Panc1 (cell line): ENCODE measurements at places on chromosomes 13 and 19. TPM values are rescaled to one million over a fixed set of nuclear protein-coding genes. Genes with fewer than 3 reads are reported as not detected.

DNA sequence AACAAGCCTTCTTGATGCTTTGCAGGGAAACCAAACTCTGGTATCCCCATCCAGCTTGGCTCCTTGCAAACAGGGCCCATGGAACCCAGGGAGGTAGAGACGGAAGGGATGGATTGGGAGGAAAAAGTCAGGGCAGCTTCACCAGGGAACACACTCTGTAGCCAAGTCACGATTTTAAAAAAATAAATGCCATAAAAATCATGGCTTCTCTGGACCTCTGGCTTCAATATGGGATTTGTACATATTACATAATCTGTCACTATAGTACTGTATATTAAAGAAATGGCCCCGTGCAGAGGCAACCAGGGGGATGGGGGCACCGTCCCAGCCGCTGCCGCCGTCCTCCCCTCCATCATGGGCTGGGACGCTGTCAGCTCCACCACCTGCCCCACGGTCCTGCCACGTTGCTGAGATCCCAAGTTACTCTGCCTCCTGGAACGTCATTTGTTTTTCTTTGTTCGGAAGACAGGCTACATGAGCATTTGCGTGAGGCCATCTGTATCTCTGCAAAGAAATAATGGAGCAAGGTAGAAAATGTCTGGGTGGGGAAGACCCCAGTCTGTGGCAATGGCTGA, 313.3 kb downstream of the ZNF536 start:
- H3K27me3 ChIP-seq, result peaks cover 16% of the 10 kb centered on the region
- no peak overlapping the region for H3K27ac ChIP-seq
- H3K4me1 ChIP-seq, result peaks cover 10% of the 10 kb centered on the region
- H3K4me3 ChIP-seq, result no peak overlapping the region

DNA sequence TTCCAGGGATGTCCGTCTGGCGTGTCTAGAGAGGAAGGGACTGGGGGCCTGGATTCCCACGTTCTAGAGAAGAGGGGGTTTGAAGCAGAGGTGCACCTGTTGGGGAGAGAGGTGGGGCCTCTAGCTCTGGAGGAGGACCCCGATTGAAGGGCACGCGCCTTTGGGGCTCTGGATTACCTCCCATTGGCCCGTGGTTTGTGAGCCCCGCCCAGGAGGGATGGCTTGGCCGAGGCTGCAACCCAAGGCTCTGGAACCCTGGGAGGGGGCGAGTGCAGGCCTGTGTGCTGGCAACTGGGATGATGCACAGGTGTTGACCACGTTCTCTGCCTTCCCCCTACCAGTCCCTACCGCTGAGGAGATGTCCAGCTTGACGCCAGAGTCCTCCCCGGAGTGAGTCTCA, 20.2 kb downstream of the TMEM150B start:
- no peak overlapping the region for H3K4me3 ChIP-seq
- no peaks in the 10 kb centered on the region for H3K27me3 ChIP-seq
- no peaks in the 10 kb centered on the region for H3K36me3 ChIP-seq
- H3K27ac ChIP-seq, result no peak overlapping the region

ALDH16A1 gene
- total RNA-seq, result 19.6 TPM

FARP1 gene
- 61.9 TPM for total RNA-seq

PSG11 gene
- not detected for total RNA-seq

GRCh38 chr13:83100237-83100636, 782.0 kb downstream of the SLITRK1 start:
- no peaks in the 10 kb centered on the region for H3K36me3 ChIP-seq
- no peaks in the 10 kb centered on the region for H3K27me3 ChIP-seq
- H3K4me3 ChIP-seq, result no peak overlapping the region
- no peaks in the 10 kb centered on the region for H3K4me1 ChIP-seq
- no peak overlapping the region for H3K27ac ChIP-seq
